Vein endothelial cell (primary cell): ENCODE measurements at places on chromosomes 7 and 10. TPM values are rescaled to one million over a fixed set of nuclear protein-coding genes. Genes with fewer than 3 reads are reported as not detected.

TMEM139 gene
- total RNA-seq = not detected in 2 replicates

GRID2IP gene
- not detected in 2 replicates for total RNA-seq

FOXI2 gene
- not detected in 2 replicates for total RNA-seq

C10orf53 gene
- not detected in 2 replicates for total RNA-seq

PLCE1 gene
- under 0.01 and 0.10 TPM in 2 replicates for total RNA-seq

AFAP1L2 gene
- 6.5 TPM in 2 replicates for total RNA-seq

CNNM1 gene
- total RNA-seq = under 0.01 and 0.10 TPM in 2 replicates

GRID1 gene
- total RNA-seq = 0.10 TPM in 1 of 2 replicates, not detected in the other

ENTPD7 gene
- 24.8 and 27.6 TPM in 2 replicates for total RNA-seq

AGFG2 gene
- total RNA-seq = 49.3 and 52.9 TPM in 2 replicates

RAB18 gene
- total RNA-seq = 35.3 and 42.1 TPM in 2 replicates

CFTR gene
- total RNA-seq = not detected in 2 replicates

HOXA10 gene
- 6.2 and 7.5 TPM in 2 replicates for total RNA-seq

TMEM236 gene
- total RNA-seq = 0.10 and 0.33 TPM in 2 replicates

SLC18A3 gene
- not detected in 2 replicates for total RNA-seq

EGFR gene
- 3.6 and 5.3 TPM in 2 replicates for total RNA-seq

TAF3 gene
- 3.6 and 3.8 TPM in 2 replicates for total RNA-seq

MYL10 gene
- not detected in 2 replicates for total RNA-seq

SFRP5 gene
- total RNA-seq = not detected in 2 replicates

MCM7 gene
- total RNA-seq = 70.6 and 98.1 TPM in 2 replicates

GOT1 gene
- total RNA-seq = 20.3 and 23.2 TPM in 2 replicates

POLR2J2 gene
- total RNA-seq = 5.3 and 8.5 TPM in 2 replicates

ZPBP gene
- not detected in 2 replicates for total RNA-seq

GRK5 gene
- 34.3 and 43.5 TPM in 2 replicates for total RNA-seq

HABP2 gene
- total RNA-seq = under 0.01 TPM in 1 of 2 replicates, not detected in the other

PARP12 gene
- 71.7 and 72.5 TPM in 2 replicates for total RNA-seq

CPA5 gene
- total RNA-seq = not detected in 2 replicates
